ENCODE measurements at places on chromosomes 11 and 22.

- no peak for DNase-seq
Measured at GRCh38 chr11:84812471-84812969, 814.6 kb downstream of the DLG2 start.

DNA sequence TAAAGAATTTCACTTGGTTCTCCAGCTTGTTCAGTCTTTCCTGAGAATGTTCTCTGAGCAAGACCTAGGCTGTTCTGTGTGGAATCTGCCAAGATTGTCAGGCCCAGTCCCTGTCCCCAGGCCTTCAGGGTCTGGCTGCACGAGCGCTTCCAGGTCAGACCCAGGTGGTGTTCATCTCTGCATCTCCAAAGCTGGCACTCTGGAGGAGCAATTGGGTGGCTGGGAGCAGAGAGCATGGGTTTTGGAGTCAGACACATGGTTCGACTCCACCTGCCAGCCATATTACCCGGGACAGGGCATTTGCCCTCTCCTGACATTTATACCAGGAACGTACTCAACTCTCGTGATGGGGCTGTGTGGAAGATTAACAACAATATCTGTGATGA is 8.8 kb downstream of the CD5 start:
- no peak for DNase-seq

DNA sequence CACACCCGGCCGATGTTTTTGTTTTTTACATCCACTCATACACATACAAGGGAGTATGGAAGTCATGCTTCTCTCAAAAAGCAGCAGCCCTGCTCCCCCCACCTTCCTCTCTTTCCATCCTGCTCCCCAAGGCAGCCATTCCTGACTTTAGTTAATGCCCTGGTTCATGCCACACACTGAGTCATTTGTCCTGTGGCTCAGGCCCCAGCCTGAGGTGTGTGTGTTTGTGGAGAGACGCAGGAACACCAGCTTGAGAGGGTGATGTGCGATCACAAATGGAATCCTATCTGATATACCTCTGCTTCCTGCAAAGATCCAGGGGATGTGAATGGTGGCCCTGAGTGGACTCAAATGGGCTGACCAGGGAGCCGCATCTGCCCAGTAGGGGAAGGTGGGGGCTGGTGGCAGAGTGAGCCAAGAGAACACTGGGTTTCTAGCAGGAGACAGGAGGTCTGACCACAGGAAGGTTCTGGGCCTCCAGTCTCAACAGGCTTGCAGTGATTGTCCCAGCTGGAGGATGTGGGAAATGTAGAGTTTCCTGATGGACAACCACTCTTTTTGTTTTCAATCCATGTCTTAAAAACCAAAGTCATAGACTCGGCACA is 86.7 kb downstream of the OSBP2 start:
- DNase-seq = no peak

DNA sequence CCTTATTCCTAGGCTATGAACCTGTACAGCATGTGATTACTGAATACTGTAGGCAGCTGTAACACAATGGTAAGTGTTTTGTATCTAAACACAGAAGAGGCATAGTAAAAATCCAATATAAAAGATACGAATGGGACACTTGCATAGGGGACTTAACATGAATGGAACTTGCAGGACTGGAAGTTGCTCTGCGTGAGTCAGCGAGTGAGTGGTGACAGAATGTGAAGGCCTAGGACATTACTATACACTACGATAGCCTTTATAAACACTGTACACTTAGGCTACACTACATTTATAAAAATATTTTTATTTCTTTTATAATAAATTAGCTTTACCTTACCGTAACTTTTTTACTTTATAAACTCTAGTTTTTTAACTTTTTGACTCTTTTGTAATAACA is 81.1 kb downstream of the PGR start:
- DNase-seq = no peak

- no peak for DNase-seq
Measured at GRCh38 chr11:85889676-85890579, 34.7 kb downstream of the CCDC83 start.

DNA sequence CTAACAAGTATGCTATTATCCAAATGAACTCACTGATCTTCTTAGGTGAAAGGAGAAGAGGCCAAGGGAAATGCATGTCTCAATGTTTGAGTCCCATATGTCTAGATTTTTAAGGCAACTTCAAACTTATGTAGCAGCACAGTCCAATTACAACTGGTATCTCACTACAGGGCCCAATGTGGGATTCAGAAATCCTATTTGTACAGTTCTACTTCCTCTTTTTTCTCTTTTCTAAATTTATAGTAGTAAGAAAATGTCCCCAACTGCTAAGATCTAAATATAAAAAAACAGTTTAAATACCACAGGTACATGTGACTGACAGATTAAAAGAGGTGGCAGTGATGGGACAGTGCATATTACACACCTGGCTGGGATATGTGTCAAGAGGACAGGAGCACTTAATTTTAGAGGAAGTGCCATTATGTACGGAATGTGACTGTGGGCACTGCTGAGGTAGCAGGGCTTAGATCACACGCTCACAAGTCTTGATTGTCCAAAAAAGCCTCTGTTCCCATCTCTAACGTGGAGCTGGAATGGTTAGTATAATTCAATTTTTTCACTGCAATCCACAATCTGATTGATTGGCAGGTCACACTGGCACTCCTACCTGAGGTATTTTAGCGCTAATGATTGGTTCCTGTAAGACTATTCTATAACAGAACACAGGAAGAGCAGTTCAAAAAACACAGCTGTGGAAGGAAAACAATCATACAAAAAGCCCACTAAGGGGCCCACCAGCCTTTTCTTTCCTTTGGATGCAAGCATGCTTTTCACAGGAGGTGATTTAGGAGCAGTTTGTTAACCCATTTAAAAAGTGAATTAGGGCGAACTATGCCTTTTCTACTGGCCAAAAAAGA is 34.6 kb downstream of the APOL5 start:
- no peak for DNase-seq

- DNase-seq = no peak
Measured at GRCh38 chr11:131146827-131147490, 223.5 kb upstream of the NTM start.

GRCh38 chr22:20008221-20008995 is 8.2 kb downstream of the ARVCF start:
- peak; percentile 64 for DNase-seq

DNA sequence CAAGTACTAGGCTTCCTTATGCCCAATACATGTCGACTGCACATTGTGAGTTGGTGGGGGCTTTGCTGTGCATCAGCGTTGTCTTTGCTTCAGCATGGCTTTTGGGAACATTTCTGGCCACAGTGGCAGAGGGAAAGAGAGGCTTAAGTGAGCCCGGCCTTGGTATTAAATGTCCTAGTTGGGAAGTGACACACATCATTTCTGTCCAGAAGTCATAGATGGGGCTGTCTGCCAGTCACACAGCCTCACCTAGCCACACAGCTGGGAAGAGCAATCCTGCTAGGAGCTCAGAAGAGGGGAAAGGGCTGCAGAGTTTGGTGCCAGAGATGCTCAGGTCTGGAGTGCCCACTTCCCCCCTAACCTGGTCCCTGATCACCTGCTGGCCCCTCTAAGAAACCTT is 27.6 kb downstream of the TREH start:
- DNase-seq = peak; percentile 38

GRCh38 chr11:99645934-99646333 is 625.2 kb downstream of the CNTN5 start:
- DNase-seq = no peak

DNA sequence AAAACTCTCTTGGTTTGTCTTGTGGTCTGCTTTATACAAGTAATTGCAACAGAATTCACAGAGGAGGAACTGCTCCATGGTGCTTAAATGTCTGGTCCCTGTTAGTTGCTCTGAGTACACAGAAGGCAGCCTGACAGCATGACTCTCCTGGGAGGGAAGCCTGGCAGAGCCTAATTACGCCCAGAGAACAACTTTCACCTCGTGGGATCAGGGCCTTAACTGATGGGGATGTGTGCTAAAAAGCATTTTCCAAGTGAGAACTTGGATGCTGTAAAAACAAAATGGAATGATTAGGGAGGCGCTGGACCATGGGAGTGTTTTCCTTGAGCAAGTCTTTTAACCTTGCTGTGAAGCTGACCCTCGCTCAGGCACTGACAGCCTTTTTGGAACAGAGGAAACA is 154.0 kb upstream of the TENM4 start:
- no peak for DNase-seq

- no peak for DNase-seq
Measured at GRCh38 chr11:27444801-27445215, 27.8 kb downstream of the LGR4 start.

DNA sequence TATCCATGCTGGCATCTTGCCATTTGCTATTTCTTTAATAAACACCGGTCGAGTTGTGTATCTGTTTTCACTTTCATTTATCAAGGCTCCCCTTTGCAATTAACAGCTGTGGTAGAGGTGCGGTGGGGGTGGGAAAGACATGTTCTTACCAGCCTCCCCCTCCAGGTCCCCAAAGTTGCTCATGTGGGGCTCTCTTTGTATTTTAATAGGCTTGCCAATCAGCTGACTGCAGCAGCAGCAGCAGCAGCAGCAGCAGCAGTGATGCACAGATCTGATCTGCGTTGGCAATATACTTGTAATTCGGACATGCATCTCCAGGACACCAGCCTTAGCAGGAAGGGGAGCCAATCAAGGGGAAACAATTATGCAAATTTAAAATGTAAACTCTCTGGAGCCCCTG is 40.3 kb upstream of the E2F8 start:
- no peak for DNase-seq

DNA sequence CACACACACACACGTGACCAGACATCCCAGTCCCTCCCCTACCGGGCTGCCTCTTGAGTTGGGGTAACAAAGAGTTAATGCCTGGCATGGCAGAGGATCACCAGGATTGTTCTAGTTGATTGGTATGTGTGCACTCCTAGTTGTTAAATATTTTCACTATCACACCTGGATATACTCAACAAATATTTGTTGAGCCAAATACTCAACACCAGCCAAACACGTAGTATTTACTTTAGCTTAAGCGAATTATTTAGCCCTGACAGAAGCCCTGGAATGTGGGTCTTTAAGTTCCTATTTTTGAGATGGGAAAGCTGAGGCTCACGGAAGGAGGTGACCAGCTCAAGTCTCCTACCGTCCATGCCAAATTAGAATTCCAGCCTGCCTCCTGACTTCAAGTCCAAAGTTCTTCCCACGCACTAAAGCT is 10.5 kb downstream of the CD3E start:
- DNase-seq = no peak

DNA sequence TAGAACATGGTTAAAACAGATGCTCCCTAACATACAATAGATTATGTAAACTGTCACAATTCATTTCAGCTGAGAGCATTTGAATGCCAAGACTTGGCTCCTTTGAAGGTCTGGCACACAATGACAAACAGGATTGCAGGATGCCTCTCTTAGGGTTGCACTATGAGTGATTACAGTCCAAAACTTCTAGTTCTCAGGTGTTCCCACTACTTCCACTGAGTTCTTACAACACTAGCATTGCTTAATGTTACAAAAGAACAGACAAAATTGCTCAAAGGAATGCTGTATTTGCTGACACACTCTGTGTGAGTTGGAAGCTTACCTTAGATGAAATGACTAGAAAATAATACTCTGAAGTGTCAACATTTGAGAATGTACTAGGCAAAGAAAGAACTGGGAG is 2413.8 kb upstream of the RAG2 start:
- DNase-seq = no peak

DNA sequence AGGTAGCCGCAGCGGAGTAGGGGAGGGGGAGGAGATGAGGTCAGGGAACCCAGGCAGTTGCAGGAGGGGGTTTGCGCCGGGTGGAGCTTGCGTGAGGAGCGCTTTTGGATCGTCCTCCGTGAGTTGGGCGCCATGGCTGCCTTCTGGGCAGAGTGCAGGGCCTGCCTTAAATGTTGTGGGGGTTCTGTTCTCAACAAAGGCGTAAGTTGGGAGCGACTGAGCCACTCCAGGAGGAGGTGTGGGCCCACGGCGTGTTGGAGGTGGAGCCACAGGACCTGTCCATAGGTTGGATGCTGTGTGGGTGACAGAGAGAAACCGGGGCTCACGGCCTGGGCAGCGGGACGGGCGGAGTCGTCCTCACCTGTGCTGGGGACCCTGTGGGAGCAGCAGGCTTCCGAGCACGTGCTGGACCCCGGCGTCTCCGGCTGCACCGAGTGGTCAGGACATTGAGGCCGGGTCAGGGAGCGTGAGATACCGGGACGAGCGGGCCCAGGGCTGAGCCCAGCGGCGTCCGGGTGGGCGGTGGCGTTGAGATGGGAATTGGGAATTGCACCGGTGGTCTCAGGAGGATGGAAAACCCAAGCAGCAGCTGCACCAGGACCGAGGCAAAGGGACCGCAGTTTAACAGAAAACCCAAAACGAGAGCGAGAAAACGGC is 977 bp upstream of the PGGHG start:
- peak; percentile 74 for DNase-seq

DNA sequence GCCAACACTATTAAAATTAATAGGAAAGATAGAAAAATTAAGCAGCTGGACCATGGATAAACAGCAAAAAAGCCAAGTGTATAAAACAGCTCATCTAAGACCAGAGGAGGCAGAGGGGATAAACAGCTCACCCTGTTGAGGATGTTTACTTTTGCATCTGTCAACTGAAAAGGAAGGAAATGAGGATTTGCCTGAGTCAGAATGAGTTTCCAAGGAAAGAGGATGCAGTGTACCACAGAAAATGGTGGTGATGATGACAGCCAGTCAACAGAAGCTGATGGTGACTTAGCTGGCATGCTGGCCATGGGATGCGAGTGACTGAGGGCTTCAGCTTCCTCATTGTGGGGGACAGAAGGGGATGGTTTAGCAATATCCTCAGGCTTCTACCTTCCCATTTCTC is 183.5 kb downstream of the KIRREL3 start:
- DNase-seq = no peak

GRCh38 chr11:72676861-72677341 is 2.7 kb upstream of the PDE2A start:
- DNase-seq = peak; percentile 75

DNA sequence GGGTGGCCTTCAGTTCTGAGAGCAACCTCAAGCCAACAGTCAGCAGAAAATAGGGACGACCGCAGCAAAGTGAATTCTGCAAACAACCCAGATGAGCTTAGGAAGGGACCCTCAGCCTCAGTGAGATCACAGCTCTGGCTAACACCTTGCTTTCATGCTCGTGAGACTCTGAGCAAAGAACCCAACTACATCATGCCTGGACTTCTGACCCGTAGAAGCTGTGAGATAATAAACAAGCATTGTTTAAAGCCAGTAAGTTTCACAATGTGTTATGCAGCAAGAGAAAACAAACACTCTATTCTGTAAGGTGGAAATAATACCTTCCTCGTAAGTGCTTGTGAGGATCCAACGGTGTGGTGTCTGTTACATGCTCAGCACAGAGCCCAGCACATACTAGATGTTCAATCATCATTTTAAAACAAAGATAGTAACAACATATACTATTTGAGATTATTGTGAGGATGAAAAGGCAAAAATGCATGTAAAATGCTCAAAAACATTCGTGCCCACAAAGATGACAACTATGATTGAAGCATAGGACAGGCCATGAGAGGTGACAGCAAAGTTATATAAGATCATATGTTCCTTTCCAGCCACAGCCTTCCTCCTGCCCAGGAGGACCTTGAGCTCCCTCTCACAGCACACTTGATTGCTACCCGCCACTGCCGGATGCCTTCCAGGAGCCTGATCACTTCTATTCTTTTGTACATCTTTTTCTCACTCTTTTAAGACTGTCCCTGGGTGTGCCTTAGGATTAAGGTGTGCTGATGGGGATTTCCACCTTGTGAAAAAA is 433.3 kb downstream of the BUD13 start:
- no peak for DNase-seq

Measured in aorta (tissue), 5 donors.